Urinary bladder (tissue), 4 donors: ENCODE measurements at places on chromosomes 1 and 21. TPM values are rescaled to one million over a fixed set of nuclear protein-coding genes. Genes with fewer than 3 reads are reported as not detected.

Gene POGZ
- 32.1 TPM for polyA plus RNA-seq

DNA sequence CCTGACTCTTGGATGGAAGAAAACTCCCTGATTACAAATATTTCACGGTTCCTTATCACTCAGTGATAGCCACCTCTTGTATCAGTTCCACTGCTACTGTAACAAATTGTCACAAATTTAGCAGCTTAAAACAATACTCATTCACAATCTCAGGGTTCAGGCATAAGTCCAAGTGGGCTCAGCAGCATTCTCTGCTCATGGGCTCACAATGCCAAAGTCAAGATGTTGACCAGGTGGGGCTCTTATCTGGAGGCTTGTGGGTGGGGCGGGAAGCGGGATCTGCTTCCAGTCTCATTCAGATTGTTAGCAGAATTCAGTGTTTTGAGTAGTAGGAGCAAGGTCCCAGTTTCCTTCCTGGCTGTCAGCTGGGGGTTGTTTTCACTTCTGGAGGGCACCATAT is 137.3 kb upstream of the FAM78B start:
- no peak for DNase-seq

DNA sequence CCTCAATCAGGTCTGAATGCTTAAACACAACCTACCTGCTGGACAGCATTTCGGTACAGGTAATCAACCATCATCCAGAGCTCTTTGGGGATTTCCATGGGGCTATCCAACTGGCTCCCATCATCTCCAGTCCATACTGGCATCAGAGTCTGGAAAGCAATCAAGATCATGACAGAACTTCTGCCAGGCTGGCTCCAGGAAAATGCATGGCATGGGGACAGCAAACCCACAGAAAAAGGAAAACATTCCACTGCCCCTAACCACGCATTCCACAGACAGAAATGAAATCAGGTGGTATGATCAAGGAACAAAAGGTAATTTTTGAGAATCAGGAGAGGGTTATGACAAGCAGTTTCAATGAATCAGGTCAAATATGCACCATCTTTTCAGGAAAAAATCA is 9.1 kb upstream of the MTF1 start:
- no peak for DNase-seq

DNA sequence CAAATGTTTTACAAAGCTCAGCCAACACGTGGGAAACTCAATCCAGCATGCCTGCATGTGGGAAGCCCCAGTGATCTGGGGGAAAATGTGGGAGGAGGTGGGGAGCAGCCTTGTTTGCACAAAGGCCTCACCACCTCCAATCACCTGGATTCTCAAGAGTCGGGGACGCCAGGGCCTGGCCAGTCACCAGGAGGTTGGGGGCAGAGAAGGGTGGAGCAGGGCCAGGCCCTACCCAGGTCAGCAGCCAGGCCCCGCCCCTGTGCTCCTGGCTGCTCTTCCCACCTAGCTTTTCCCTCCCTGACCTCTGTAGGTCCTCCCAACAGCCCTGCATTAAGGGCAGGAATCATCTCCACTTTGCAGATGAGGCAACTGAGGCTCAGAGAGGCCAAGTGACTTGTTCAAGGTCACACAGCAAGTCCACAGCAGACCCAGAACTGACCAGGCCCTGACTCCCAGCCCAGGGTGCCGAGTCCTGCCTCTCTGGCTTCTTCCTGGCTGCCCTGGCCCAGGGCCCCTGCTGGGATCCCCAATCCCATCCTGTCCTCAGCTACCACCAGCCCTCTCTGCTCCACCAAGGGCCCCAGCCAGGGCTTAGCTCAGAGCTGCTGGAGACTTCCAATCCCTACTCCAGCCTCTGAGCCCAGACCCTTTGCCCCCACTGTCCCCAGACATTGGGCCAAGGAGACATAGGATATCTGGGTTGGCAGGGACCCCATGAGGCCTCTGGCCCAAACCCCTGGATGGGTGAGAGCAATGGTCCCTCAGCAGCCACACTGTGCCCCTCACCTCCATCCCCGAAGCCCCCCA is 508.6 kb downstream of the PTPRU start:
- DNase-seq = no peak

DNA sequence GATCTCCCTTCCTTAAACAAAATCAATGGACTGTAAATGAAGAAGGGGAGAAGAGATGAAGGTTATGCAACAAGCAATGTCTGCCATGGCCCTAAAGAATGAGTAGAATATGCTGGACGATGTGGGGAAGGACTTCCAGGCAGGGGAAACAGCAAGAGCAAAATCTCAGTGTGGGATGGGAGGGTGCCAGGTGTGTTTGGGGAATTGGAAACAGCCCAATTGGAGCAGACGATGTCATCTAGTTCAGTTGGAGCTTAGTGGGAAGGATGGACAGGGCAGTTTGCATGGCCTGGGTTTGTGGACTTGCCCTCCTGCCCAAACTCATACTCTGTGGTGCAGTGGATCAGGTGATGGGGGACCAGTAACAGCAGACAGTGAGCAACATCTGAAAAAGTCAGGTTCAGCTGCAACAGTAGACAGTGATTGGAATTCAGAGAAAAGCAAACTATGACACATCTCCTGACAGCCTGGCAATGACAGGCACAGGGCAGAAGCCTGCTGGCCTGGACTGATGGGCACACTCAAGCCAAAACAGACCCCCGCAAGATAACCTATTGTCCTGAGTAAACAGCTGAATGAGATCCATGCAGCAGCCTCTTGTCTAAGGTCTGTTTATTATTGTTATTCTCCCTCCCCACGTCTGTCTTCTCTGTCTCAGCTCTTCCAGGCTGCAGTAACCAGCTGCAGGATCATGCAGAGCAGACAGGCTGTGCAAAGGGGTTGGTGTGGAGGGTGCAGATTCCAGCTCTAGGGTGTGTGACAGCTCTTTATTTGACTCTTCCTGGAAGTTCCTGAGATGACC is 50.5 kb upstream of the PRELP start:
- no peak for DNase-seq

GRCh38 chr1:223748405-223748772 is 36.0 kb downstream of the CAPN2 start:
- DNase-seq = no peak

DNA sequence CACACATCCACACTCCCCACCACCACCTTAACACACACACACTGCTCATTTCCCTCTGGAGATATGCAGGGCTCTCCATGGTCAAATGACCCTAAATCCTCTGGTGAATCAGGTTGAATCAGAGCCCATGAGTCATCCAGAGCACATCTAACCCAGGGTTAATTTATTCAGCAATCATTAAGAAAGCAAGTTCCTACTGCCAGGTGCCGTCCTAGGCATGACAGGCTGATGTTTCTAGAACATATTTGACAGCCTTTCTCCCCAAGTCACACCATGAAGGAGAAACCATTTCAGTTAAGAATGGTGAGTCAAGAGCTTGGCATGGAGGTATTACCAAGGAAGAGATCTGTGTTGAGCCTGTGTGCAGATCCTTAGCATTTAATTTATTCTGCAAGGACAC is 194.3 kb upstream of the CAMK1G start:
- DNase-seq = no peak

- DNase-seq = no peak
Measured at GRCh38 chr1:191699343-191699742, 458.9 kb upstream of the RGS18 start.

GRCh38 chr1:150498342-150498741 is 9.6 kb upstream of the ECM1 start:
- no peak for DNase-seq

- DNase-seq = peak; percentile 60
Measured at GRCh38 chr21:39675993-39676661, 63.4 kb downstream of the B3GALT5 start.

- no peak for DNase-seq
Measured at GRCh38 chr21:33021667-33022066, 4.1 kb upstream of the OLIG2 start.
